Astrocyte of the spinal cord (primary cell): ENCODE measurements at places on chromosomes 5 and 9.

DNA sequence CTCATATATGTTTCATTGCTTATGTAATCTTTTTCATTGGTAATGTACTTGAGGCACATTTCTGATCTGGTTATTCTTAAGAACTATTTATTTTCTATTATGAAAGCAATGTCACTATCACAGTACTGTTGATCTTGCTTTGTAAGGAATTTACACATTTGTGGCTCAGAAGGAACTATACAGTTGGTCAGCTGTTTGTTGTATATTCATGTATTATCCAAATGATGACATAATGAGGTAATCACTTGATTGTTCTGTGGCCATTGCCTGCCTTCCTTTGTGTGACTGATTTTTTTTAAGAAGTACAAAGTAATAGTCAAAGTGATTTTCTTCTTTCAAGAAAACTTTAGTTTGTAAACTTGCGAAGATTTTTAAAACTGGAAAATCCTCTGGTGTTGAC, 399.9 kb downstream of the TMEM161B start:
- no peak for DNase-seq

DNA sequence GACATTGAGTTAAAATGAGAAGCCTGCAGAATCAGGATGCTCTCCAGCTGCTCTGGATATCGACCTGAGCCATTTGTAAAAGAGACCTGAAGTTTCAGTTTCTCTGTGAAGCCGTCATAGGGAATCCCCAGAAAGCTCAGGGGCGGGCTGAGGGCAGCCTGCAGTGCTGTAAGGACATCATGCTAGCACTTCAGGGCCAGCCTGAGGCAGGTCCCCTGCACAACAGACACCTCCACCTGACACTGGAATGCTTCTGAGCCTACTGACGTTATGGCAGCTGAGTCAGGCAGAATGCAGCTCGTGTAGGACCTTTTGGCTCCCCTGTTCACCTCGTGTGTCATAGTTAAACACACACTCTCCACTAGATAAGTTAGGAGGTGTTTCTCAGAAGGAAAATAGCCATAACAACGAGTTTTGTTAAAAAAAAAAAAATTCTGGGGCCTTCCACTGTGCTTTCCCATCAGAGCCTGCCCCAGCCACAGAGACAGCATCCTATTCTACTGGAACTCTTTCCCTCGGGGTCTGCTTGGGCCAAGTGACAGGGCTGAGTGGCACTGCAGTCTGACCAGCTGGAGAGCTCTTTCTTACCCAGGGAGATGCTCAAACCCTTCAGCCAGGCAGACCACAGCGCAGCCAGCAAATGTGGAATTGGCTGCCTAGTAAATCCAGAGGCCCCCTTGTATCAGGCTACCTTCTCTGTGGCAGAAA, 354.9 kb downstream of the DIRAS2 start:
- DNase-seq, result no peak

DNA sequence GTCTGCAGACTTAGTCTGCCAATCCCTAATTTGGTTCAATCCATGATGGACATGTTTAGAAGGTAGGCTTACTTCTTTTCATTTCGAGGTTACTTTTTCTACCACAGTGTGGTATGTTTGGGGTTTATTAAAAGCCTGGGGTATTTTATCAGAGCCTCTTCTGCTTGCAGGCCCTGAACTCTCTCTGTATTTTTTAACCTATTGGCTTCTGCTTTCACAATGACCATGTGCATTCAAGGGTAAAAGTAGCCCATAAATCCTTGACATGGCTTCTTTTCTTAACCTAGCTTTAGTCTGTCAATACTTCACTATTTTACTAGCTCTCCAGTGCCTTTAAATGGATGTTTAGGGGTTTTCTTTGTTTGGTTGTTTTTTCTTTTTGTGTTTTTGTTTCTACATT, 286.6 kb downstream of the FER start:
- no peak for DNase-seq

GRCh38 chr5:33330992-33331391, 109.8 kb upstream of the TARS1 start:
- no peak for DNase-seq

GRCh38 chr5:2223303-2223702, 340.6 kb upstream of the IRX4 start:
- DNase-seq, result no peak

DNA sequence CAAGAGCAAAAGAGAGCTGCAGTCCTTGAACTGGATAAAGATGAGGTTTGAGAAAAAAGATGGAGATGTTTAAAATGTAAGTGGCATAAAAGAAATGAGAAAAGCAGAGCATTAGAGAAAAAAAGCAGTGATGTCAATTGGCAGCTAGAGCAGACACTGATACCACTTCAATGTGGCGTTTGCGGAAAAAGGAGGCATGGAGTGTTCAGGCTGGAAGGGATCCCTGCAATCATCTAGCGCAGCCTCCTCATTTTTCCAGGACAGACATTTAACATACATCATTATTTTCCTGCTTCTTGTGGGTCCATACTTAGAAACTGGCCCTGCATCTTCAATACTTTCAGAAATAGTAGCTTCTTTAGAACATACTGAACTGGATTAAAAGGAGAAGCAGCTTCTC, 563.8 kb downstream of the PTPRD start:
- DNase-seq, result no peak

- peak; percentile 14 for DNase-seq
Observed at GRCh38 chr9:135830496-135830895, 76.8 kb downstream of the CAMSAP1 start.

DNA sequence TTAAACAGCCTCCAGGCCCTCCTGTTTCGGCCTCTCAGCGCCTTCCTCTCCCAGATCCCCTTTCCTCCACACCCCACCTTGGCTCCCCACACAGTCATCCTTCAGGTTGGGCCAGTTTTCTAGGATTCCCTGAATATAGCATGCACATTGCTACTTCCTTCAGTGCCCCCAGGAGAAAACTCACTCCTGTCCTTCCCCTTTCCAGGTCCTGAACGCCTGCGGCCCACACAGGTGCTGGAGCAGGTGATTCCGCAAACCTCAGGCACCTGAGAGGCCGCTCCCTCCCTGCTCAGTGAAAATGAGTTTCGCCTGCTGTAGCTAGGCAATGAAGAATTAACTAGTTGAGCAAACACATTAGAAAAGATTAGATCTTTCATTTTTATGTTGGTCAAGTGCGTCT, 185.0 kb downstream of the MED10 start:
- no peak for DNase-seq

GRCh38 chr5:119393746-119394145, 37.9 kb downstream of the TNFAIP8 start:
- peak; percentile 73 for DNase-seq

DNA sequence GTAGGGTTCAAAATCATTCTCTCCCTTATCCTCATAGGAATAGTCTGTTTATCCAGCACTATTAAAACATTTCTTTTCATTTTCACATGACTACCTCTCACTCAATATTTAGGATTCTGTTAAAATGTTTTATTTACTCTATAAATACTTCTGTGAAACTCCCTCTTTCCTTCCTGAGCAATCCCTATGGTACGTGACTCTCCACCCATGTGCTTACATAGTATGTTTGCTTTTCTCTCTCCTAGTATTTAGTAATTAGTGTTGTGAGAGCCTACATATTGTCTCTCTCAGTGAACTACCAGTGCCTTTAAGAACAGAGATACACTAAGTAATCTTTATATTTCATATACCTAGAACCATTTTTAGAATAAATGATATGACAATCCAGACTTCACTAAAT, 46.0 kb downstream of the PTPRD start:
- no peak for DNase-seq

GRCh38 chr5:149898811-149899210, 45.8 kb downstream of the PDE6A start:
- DNase-seq, result no peak

GRCh38 chr9:135294836-135295235, 184.7 kb upstream of the PPP1R26 start:
- no peak for DNase-seq

- DNase-seq, result no peak
Observed at GRCh38 chr5:140827704-140828361, at the start of gene PCDHA6. Gene PCDHA6, plus strand, starts transcription at chr5:140827960. Its CDS starts 132 bp downstream, at chr5:140828092.

DNA sequence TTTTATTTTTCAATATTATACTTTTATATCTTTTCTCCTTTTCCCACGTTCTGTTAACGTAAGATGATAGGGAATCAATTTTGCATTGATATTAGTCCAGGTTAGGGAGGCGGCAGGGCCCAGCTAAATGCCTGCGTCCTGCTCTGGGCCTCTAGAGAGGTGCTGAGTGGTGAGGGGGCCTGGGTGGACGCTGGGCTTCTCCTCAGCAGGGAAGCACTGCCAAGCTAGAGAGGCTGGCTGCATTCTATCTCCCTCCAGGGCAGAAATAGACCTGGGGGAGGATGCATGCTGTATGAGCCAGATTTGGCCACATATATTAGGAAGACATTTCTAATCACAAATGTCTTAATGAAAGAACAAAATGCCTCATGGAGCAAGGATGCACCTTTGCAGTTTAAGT, 43.6 kb upstream of the NKX2-5 start:
- DNase-seq, result no peak

DNA sequence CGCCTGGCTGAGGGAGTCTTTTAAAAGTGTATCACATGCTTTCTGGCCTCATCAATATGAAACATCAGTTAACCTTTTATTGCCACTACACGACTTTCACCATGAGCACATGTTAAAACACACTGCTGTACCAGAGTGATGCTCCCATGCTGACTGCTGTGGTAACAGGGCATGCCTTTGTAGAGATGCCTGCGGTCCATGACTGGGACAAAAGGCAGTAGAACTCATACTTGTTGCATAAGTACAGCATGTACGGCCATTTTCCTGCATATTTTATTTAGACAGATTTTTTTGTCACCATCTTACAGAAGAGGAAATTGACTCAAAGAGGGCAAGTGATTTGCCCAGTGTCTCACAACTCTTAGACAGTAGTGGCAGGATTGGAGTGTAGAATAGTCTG, 105.7 kb upstream of the ADAMTSL1 start:
- DNase-seq, result no peak
